ENCODE measurements at places on chromosomes 5 and 9.

DNA sequence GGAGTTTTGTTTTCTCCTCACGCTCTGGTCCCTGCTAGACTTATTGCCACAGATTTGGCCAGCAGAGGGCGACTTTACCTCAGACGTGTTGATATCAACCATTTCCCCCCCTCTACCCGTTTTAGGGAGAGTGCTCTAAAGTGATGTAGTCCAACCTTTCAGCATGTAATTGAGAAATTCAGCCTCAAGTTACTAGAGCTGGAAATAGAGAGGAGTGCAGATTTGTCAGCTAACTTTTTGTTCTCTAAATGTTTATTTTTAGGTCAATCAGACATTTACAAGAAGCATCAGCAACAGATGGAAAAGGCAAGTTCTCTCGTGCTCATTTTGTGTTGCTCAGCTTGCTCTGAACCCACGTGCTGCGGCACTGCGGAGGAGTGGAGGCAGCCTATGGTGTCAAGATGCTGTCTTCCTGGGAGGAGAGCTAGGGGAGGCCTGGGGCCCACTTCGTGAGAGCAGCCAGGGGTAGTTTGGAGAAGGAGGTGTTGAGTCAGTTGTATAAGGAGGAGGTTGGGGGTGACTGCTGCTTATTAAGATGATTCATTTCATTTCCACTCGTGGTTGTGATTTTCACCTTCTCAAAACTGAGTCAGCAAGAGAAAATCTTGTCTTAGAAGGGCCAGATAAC is 53.6 kb downstream of the GPR107 start:
- DNase-seq = no peak

- no peak for DNase-seq
Measured at GRCh38 chr5:180621311-180621710, 28.1 kb downstream of the FLT4 start.

DNA sequence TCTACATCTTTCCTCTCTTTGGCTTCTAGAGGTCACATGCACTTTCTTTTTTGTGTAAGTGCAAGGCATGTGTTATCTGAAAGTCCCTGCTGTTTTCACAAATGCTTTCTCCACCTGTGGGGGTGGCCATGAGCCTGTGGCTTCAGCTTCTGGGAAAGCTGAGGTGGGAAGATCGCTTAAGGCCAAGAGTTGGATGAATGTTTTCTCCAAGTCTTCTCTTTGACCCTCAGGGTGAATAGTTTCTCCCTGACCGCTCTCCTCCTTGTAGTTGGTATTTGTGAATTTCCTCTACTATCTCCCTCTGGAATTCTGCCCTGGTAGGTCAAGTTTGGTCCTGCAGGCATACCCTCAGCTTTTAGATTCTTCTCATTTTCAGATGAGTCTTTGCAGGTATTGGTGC is 74.2 kb downstream of the UGCG start:
- DNase-seq = no peak

- no peak for DNase-seq
Measured at GRCh38 chr5:40368200-40368599, 311.5 kb upstream of the PTGER4 start.

- no peak for DNase-seq
Measured at GRCh38 chr5:139982975-139983240, 60.2 kb downstream of the NRG2 start.

DNA sequence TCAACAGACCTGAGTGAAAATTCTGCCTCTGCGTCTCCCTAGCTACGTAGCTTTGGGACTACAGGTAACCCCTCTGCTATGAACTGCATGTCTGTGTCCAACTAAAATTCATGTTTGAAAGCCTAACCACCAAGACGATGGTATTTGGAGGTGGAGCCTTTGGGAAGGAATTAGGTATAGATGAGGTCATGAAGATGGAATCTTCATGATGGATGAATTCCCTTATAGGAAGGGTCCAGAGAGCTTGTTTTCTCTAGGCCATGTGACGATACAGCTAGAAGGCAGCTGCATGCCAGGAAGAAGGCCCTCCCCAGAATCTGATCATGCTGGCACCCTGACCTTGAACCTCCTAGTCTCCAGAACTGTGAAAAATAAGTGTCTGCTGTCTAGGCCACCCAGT is 296.4 kb downstream of the SLIT3 start:
- no peak for DNase-seq

- no peak for DNase-seq
Measured at GRCh38 chr5:589173-589572, 23.0 kb upstream of the CEP72 start.

GRCh38 chr5:98588215-98588614 is 185.2 kb upstream of the RGMB start:
- DNase-seq = no peak

DNA sequence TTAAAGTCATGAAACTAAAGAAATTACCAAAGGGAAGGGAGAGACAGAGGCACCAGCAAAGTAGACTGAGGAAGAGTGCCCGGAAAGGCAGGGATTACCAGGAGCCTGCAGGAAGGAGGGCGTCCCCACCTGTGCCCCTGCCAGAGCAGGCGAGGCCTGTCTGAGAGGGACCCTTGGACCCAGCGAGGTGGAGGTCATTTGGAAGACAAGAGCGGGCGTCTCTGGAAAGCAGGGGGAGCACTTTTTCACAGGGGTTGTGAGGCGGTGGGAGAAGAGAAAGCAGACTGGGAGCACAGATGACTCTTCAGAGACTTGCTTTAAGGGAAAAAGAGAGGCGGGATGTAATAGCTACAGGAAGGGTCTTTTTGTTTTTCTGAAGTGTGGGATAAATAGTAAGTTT is 27.5 kb upstream of the SLC2A8 start:
- no peak for DNase-seq

- DNase-seq = no peak
Measured at GRCh38 chr5:80697100-80697499, 42.3 kb upstream of the DHFR start.

- DNase-seq = no peak
Measured at GRCh38 chr5:68395302-68395701, 179.7 kb downstream of the PIK3R1 start.

- no peak for DNase-seq
Measured at GRCh38 chr5:1728846-1729245, 70.8 kb downstream of the MRPL36 start.

- DNase-seq = no peak
Measured at GRCh38 chr5:18281947-18282581, 647.8 kb downstream of the TAF11L14 start.

GRCh38 chr9:114351932-114352331 is 22.3 kb downstream of the ORM2 start:
- no peak for DNase-seq

DNA sequence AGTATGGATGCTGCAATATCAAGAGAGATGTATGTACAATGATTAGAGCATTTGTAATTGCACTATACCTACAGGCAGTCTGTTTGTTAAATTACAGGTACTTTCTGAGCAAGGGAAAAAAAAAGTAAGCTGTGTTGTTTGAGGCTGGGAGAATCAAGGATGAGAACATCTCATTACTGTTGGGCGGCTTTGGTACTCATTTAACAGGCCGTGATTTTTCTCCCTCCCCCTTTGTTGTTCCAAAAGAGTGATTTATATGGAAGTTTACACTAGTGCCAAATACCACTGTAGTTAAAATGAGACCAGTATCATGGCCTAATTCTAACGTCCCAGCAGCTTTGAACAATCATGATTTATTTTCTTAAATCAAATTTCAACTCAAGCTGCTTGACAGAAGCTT is 71.2 kb upstream of the GNA14 start:
- DNase-seq = no peak

DNA sequence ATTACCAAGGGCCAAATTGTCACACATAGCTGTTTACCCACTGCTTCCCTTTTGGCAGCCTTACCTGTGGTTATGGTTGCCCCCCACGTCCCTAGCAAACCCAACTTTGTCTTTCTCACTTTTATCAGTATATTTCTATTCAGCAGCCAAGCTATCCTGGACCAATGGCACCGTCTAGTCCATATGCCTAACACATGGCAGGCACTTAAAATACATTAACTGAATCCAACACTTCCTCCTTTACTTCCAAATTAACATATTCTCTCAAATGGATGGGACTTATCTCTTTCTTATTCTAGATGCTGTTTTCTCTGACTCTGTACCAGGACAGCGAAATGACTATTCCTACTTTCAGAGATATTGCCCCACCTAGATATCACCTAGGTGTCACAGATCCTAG is 50.9 kb upstream of the SLC44A1 start:
- no peak for DNase-seq

DNA sequence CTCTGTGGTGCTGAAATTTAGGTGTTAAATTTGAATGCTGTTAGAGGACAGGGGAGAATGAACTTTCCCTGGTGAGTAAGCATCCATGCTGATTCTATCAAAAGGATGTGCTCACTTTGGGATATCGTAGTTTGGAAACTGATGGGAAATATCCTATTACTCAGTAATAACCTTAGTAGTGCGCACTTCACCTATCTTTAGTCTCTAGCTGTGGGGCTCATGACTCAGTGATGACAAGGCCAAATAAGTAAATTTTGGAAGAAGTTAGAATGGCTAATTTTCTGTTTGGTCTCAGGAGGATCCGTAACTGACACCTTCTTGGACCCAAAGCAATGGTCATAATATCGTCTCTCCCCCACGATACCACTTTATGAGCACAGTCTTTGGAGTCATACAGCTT is 448.4 kb downstream of the PSAT1 start:
- DNase-seq = no peak

- DNase-seq = no peak
Measured at GRCh38 chr9:120756531-120756930, 36.7 kb downstream of the FBXW2 start.

DNA sequence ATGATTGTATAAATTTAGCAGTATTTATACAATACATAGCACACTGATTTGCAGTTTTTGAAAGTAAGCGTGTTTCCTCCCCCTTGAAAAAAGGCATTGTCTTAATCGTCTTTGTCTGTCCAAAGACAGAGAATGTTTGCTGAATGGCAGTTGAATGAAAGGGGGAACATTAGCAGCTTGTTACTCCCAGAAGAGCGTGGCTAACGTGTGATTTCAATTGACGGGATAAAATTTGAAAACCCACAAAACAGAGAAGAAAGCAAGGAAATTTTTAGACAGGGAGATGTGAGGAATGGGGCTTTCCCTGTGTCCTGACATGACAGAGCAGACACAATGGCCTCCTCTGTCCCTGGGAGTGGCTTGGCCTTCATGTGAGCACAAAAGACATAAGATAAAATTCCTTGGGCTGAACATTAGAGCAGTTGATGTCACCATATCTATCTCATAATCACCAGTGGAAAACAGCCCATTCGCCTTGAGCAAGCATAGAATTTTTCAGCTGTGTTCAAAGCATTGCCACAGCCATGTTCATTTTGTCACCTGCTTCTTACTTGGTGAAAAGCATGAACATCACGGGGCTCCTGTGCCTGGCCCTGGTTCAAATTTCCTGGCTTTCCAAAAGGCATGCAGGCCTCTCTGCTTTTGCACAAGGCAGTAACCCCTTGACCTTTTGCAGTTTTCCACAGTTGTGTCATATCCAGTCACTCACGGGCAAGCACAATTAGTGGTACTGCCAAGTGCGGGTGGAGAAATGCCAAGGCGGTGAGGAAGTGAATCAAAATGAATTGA is 126.9 kb downstream of the TLE1 start:
- no peak for DNase-seq

DNA sequence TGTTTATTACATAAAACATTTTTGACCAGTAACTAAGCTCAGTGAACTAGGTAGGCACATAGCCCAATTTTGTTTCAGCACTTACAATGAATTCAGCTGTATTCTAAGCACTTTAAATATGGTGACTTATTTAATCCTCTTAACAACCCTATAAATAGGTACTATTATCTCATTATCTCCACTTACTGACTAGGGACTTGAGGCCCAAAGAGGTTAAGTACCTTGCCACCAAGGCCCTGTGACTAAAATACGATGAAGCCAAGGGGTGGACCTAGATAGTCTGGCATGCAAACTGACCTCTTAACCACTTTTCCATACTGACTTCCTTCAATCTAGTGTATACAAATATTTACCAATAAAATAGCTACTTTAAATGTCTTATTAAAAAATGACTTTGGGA is 266.4 kb downstream of the ZNF608 start:
- no peak for DNase-seq

GRCh38 chr5:90709323-90710155 is 150.9 kb downstream of the ADGRV1 start:
- no peak for DNase-seq

DNA sequence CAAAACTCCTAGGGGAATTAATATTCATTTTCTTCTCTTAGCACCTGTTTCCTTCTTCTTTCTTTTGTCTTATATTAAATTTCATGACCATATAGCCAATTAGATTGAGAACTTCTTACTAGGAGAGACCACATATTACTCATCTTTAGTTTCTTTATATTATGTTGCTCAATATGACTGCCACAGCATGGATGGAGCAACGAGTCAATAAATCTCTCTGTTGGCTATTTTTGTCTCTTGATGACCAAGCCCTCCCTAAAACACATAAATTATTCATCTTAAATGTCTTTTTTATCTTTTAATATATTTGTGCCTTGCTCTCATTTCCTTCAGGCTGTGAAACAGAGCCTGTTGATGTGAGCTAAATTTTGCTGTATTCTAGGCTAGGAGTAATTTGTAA is 123.0 kb downstream of the ADAMTSL1 start:
- no peak for DNase-seq

- DNase-seq = no peak
Measured at GRCh38 chr9:14096258-14096922, 217.6 kb downstream of the NFIB start.

DNA sequence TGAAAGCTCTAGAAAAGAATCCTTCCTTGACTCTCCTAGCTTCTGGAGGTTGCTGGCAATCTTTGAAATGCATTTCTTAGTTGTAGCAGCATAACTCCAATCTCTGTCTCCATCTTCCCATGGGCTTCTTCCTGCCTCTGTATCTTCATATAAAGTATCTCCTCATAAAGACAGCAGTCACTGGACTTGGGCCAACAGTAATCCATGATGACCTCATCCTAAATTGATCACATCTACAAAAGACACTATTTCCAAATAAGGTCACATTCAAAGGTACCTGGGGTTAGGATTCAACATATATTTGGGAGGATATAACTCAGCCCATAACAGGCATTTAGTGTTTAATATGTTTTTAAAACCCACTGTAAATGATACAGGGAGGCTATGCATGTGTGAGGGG is 123.3 kb downstream of the MLLT3 start:
- DNase-seq = no peak

DNA sequence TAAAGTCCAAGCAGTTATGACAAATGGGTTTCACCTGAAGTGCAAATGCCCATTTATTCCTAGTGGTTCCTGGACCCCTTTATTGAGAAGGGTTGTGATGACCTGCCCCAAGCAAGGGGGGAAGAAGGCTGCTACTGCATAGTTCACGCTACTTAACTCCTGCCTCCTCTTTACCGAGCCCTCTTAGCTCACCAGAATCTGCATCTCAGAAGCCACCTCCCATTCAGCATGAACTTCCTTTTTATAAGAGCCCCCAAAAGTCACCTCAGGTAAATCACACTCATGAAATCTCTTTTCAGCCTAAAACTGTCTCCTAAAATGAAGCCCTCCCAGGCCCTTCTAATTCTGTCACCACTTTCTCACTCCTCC is 26.6 kb upstream of the C9orf72 start:
- DNase-seq = no peak

GRCh38 chr9:129437626-129438323 is 183.1 kb downstream of the C9orf50 start:
- no peak for DNase-seq

- DNase-seq = no peak
Measured at GRCh38 chr9:92514635-92515034, 21.2 kb downstream of the ECM2 start.

GRCh38 chr9:101566904-101567724 is 27.7 kb downstream of the PPP3R2 start:
- DNase-seq = no peak

- no peak for DNase-seq
Measured at GRCh38 chr9:91782708-91783214, 167.3 kb downstream of the ROR2 start.

- DNase-seq = no peak
Measured at GRCh38 chr5:51398875-51399642, 15.8 kb downstream of the ISL1 start.
